Endothelial cell (in vitro differentiated cells): ENCODE measurements at places on chromosomes 6 and 20.

DNA sequence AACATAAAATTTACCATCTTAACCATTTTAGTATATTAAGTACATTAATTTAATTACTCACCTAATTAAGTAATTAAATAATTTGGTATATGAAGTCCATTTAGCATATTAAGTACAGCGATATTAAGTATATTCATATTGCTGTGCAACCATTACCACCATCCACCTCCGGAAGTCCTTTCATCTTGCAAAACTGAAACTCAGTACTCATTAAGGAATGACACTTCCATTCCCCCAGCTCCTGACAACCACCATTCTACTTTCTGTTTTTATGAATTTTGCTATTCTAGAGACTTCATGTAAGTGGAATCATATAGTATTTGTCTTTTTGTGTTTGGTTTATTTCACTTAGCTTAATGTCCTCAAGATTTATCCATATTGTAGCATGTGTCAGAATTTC is 61.1 kb upstream of the GTSF1L start:
- no peak for DNase-seq

GRCh38 chr6:143009851-143010250 is 50.8 kb upstream of the AIG1 start:
- no peak for DNase-seq

DNA sequence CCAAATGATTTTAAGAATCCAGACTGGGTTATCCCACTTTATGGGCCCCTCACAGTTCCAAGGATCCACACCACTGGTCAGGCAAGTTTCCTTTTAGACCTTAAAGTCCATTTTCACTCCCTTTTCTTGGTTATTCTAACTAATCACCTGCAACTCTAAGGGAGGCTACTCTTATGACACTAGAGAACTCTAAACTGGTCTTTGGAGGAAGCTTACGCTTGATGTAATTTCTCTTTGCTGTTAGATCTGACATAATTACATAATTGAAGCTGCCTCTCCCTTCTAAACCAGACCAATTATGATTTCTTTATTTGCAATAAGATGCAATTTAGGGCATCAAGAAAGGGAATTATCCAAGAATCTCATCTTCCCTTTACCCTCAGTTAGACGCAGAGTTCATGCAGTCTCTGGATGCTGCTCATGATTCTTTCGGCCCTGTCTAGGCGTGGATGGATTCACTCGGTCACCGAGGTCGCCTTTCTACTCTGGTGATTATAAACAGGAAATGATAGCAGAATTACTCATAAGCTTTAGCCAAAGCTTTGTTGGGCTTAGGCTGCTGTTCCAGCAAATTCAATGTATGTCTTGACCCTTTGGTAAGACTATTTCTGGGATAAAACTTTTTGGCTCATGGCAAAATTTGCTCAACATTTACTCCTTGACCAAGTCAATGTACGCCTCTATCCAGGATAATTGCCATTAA is 166.4 kb upstream of the PRND start:
- DNase-seq: no peak

- DNase-seq: no peak
Observed at GRCh38 chr6:11324453-11325015, 92.1 kb upstream of the NEDD9 start.

GRCh38 chr20:51579137-51579536 is 36.6 kb upstream of the NFATC2 start:
- DNase-seq: no peak

DNA sequence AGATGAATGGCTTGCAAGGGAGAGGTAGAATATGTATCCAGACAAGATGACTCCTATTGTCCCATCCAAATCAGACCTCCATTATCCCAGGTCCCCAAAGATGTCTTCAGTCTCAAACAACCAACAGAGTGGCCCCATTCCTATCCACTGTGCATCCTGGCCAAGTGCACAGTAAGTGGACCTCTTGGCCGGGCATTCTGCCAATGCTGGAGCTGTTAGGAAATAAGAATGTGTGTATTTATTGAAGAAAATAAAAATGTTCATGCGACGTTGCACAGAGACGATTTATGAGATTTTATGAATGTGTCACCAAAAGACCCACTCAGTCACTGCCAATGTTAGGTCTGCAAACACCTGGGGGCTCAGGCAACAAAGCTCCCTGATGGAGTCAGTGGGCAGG is 196.0 kb downstream of the MAFB start:
- DNase-seq: no peak

DNA sequence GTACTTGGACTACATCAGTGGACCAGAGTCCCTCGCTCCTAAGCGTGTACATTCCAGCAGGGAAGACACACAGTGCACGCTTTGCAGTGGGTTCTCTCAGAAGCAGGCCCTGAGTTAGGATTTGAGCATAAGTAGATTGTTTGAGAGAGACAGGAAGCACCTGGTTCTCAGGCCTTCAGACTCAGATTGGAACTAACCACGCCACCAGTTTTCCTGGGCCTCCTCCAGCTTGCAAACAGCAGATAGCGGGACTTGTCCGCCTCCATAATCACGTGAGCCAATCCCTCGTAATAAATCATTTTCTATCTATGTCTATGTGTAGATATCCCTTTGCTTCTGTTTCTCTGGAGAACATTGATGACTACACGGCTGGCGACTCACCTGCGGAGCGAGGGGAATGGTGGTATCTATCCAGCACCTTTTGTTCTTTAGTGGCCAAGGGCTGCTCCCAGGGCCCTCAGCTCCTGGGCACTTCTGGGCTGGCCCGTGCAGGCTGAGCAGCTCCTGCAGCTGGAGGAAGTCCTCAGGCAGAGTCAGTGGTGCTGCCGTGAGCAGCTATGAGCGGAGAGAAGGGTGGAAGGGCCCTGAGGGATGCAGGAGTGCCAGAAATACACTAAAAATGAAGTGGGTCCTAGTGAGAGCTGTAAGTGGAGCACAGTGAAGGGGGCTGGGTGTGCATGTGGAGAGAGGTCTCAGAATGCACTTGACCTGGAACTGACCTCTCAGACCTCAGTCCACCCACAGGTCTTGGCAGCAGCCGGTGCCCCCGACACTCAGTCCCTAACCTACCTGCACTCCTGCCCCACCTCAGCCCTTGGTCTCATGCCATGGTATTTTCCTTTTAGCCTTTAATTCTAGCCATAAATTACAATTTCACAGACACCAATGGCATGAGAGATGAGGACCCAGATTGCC is 76.9 kb downstream of the STK35 start:
- no peak for DNase-seq

DNA sequence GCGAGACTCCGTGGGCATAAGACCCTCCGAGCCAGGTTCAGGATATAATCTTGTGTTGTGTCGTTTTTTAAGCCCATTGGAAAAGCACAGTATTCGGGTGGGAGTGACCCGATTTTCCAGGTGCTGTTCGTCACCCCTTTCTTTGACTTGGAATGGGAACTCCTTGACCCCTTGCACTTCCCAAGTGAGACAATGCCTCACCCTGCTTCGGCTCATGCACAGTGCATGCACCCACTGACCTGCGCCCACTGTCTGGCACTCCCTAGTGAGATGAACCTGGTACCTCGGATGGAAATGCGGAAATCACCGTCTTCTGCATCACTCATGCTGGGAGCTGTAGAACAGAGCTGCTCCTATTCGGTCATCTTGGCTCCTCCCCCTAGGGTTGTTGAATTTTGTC is 307.7 kb upstream of the DEFB115 start:
- DNase-seq: no peak

- DNase-seq: no peak
Observed at GRCh38 chr6:40538556-40538955, 48.6 kb downstream of the LRFN2 start.

DNA sequence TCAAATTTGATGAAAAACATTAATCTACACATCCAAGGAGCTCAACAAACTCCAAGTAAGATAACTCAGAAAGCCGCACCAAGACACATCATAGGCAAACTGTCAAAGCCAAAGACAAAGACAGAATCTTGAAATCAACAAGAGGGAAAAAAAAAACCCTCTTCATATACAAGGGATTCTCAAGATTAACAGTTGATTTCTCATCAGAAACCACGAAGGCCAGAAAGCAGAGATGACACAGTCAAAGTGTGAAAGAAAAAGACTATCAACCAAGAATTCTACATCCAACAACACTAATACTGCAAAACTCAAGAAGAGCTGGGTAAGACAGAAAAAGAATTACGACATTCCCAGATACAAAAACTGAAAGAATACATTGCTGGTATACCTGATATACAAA is 73.8 kb downstream of the CDK19 start:
- no peak for DNase-seq

DNA sequence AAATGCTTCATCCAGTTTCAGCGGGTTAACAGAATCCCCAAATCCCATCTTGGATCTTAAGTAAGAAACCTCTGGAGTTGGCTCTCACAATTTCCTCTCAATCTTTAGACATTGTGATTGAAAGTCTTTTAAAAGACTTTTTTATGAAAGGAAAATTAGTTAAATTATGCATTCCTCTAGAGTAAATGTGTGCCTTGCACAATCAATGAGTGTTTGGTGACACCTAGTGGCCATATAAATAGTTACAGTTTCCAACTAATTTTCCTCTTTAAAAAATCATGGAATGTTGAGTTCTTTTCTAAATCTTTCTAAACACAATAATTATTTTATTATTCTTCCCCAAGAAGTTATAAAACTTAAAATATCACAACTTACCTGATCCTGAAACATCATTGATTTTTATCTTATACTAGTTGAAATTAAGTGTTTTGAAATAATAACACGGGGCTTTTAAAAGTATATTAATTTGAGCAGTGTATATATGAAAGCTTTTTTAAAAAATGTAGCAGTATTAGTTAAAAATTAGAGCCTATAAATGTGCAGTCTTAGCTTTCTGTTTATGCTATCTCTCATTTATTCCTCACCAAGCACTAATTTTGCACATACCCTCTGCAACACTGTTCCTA is 66.4 kb downstream of the PKHD1 start:
- DNase-seq: no peak

GRCh38 chr20:13142143-13142542 is 78.9 kb upstream of the ISM1 start:
- DNase-seq: no peak

DNA sequence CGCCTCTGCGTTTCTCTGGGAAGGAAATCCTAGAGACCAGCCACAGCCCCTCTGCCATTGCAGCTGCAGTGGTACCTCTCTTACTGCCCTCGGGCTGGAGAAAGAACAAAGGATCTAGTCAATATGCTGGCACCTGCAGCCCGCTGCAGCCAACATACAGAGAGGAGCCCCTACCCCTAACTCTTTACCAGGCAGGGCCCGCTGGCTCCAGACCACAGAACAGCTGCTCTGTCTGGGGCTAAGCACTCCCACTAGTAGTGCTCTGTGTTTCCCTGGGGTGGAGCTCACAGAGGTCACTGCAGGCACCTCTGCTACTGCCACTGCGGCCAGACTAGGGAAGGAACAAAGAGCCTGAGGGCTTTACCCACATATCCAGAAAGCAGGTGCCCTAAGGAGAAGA is 93.8 kb upstream of the IMPG1 start:
- no peak for DNase-seq

DNA sequence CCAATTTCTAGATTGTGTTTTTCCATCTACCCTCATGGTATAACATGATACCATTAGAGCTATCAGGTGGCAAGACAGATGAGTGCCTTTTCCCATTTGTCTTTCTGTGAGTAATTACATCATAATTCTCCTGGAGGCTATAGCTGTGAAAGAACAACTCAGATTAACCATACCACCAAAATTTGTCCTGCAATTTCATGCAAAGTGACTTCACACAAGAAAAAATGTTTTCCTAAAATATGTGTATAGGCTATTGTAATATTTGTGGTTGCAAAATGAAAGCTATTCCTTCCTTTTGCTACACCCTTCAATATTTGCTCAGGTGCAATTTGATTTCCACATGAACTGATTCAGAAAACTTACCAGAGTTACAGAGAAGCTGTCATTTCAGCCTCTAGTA is 547.7 kb upstream of the ID4 start:
- DNase-seq: no peak

GRCh38 chr6:30913721-30914075 is 340 bp upstream of the VARS2 start:
- DNase-seq: no peak

DNA sequence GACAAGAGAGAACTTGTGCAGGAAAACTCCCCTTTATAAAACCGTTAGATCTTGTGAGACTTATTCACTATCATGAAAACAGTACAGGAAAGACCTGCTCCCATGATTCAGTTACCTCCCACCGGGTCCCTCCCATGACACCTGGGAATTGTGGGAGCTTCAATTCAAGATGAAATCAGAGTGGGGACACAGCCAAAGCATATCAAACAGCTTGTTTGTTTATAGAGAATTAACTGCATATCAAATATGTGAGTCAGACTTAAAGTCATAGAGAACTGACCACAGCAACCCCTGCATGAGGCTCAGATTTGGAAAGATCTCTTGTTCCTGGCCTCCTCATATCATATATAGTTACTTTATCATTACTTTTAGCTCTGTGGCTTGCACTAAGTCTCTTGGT is 29.1 kb upstream of the HDAC2 start:
- DNase-seq: no peak

GRCh38 chr20:62646851-62647520 is 4.7 kb downstream of the SLCO4A1 start:
- no peak for DNase-seq

DNA sequence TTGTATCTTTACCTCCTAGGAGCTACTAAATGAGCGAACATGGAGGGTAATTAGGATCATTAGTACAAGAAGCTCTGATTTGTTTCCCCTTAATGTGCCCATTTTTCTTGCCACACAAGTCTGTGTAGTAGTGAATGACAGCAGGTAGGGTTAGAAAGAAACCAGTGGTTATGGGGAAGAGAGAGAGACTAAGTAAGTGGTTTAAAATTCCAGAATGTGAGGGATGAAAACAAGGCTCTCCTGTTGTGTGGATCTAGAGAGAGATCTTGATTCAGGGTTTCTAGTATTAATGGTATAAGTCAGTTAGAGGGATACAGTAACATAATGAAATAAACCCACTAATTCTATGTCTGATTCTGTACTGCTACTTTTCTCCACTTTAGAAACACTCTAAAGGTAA is 22.7 kb downstream of the STXBP5 start:
- DNase-seq: no peak

DNA sequence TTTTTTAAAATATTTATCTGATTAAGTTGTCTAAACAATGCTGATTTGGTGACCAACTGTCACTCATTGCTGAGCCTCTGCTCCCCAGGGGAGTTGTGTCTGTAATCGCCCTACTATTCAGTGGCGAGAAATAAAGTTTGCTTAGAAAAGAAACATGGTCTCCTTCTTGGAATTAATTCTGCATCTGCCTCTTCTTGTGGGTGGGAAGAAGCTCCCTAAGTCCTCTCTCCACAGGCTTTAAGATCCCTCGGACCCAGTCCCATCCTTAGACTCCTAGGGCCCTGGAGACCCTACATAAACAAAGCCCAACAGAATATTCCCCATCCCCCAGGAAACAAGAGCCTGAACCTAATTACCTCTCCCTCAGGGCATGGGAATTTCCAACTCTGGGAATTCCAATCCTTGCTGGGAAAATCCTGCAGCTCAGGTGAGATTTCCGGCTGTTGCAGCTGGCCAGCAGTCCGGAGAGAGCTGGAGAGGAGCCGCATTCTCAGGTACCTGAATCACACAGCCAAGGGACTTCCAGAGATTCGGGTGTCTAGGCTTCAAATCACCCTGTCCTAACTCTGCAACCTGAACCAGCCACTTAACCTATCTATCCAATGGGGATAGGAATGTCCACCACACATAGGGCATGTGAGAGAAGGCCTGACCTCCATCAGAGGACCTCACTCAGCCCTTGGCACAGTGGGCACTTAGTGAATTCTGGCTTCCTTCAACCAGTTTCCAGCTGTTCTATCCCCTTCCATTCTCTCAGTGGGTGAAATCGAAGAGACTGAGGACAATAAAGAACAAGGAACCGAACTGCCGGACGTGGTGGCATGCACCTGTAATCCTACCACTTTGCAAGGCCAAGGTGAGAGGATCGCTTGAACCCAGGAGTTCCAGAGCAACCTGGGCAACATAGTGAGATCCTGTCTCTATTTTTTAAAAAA is 3.1 kb downstream of the TNF start:
- DNase-seq: no peak

GRCh38 chr6:150527100-150527499 is 72.6 kb upstream of the PLEKHG1 start:
- no peak for DNase-seq
